ENCODE measurements at places on chromosomes 6 and 20.

GRCh38 chr6:26105842-26106241, 18.6 kb downstream of the HFE start:
- DNase-seq: no peak

DNA sequence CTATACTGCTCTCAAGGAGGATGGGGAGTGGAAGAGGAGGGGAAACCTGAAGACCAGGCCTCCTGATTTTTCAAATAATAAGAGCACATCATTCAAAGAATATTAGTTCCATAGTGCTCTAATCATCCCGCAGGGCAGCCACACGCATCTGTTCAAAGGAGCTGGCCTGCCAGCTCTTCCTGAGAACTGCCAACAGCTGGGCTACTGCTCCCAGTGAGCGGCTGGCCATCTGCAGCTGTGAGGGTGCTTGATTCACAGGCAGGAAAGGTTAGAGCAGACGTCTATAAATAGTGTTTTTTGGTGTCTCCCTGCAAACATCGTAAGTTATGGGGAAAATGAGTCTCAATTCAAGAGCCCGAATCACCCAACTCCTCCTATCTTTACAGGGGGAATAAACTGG, 17.3 kb downstream of the NSFL1C start:
- DNase-seq: no peak

DNA sequence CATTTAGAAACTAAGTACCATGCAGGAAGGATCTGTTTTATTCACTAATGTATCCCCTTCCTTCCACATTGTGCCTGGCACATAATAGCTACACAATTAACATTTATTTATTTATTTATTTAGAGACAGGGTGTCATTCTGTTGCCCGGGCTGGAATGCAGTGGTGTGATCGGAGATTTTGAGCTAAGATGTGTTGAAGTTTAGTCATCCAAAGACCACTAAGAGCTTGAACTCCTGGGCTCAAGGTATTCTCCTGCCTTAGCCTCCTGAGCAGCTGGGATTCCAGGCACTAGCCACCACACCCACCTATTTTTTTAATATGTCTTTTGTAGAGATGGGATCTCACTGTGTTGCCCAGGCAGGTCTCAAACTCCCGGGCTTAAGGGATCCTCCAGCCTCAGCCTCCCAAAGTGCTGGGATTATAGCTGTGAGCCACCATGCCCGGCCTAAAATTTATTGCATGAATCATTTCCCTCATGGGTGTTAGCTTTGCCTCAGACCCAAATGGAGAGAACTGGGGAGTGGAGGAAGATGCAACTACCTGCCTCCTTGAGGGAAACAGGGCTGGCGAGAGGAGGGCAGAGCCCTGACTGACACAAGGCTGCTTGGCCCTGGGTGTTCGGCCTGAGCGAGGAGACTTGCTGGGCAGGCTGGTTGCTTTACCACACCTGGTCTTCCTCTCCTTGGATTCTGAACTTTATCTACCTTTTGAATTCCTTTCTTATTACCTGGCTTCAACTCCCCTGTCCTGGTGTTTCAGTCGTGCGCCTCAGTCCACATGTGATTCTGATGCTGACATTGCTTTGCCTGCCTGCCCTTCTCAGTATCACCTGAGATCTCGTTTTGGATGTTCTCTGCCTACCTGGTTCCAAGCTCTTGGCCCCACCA, 1.7 kb upstream of the DYNLT1 start:
- no peak for DNase-seq

- DNase-seq: no peak
Observed at GRCh38 chr6:42766163-42766670, 15.6 kb upstream of the BICRAL start.

- DNase-seq: no peak
Observed at GRCh38 chr20:17870086-17870740, 98.4 kb downstream of the SNX5 start.

DNA sequence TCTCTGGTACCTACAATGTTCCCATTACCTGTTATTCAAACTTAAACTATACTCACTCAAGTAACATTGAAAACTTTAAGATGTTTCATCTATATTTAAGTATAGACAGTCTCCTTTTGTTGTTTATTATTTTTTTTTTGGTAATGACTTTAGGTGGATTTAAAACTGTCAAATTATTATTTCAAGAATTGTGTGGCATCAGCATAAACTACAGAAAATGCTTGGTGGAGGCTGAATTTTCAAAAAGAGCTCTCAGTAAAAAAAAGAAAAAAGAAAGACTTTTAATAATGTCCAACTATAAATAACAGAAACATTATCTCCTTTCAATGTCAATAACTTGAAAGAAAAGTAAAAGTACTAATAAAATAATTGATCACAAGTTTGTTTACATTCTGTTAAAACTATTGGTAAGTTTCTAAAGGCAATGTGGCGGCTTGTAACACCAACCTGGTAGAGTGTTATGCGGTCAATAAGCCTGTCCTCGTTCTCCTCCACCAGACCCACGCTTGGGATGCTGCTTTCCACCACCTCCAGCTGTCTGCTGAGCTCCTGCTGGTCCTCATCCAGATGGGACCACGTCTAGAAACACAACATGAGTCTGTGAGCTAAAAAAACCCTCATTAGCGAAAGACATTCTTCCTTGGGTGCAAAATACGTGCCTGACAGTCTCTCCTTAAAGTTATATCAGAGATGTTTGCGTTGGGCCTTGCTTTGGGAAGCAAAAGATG, 400.6 kb downstream of the SYNE1 start:
- no peak for DNase-seq

DNA sequence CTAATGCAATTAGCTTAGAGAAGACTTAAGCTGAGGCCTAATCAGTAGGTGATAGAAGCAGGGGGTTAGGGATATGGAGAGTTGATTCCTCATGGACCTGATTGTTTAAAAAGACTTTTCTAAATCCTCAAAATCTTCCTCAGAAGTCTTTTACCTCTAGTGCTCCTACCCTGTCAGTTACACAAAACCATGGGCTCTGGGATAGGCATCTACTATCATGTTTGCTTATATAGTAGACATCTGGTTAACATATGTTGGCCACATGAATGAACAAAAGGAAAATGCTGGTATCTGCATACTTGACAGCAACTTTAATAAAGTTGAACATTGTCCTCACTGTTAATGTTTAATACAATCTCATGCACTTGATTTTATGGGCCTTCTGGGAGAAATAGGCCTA, 61.5 kb upstream of the FKBP1C start:
- DNase-seq: no peak

GRCh38 chr6:17423026-17423425, 29.6 kb downstream of the CAP2 start:
- no peak for DNase-seq

DNA sequence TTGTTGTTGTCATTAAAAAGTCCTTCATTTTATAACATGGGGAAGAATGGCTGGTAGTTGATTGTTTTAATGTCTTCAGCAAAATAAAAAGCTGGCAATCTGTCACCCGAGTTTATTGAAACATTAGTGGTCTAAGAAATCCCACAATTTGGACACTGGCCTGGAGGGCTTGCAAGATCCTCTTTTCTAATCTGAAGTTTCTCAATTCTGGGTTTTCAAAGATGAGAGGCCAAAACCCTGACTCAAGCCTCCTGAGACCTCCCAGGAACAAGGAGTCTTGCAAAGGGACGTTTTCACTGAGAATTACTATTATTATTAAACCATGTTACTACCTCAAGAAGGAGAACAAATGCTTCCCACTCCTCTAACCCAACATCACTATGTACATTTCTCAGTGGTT, 19.5 kb downstream of the MAP1LC3A start:
- no peak for DNase-seq

DNA sequence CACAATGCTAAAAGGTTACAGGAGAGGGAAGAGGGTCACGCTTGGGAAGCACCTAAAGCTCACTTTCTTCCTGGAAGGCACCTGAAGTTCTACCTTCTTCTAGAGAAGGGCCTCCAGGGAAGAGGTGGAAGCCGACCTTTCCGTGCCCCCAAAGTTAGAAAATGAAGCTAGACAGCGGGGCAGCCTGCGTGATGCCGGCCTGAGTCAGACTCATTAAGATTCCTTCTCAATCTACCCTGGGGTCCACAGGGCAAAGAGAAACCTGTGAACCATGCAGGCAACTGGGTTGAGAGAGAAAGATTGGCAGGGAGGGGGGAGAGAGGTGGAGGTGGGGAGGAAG, 54.8 kb upstream of the CCDC167 start:
- DNase-seq: no peak

DNA sequence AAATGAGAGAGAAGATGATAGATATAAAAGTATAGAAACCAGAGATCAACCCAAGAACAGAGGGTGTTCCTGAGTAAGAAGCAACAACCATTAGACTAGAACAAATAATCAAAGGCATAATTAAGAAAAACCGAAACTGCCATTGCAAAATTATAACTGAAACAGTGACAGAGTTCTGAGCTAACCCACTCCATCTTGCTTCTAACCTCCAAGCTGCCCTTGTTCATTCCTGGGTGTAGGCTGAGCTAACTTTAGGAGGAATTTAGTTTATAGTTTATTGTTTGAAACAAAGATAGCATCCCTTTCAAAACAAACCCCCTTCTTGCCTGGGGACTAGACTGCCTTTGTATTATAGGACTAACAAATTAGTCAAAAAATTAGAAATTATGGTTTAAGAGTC, 56.1 kb upstream of the PRND start:
- DNase-seq: no peak

- no peak for DNase-seq
Observed at GRCh38 chr6:43990627-43991619, 136.3 kb downstream of the MRPL14 start.

GRCh38 chr6:113882336-113883022, 25.3 kb downstream of the MARCKS start:
- DNase-seq: no peak

- no peak for DNase-seq
Observed at GRCh38 chr20:36666181-36666740, 20.3 kb upstream of the SLA2 start.

DNA sequence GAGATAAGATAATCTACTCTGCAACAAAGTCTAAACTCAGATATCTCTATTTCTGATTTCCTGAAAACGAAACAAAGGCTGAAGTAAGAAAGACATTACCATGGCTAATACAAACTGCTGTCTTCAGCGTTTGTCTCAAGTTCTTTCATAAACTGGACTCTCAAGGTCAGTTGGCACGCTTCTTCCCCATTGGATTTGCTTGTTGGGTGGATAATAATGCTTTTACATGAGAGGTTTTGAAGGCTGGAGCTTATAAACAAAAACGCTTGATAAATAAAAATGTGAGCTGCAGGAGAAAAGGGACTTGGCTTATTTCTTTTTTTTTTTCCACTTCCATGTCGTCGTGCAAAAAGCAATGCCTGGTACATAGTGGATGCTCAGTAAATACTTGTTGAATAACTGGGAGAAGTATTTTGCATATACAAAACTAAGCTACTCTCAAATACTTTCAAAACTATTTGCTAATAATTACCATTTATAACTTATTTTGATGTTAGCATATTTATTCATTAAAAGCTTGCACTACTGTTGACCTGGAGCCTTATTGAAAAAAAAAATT, 65.7 kb upstream of the EEF1A1 start:
- DNase-seq: no peak

DNA sequence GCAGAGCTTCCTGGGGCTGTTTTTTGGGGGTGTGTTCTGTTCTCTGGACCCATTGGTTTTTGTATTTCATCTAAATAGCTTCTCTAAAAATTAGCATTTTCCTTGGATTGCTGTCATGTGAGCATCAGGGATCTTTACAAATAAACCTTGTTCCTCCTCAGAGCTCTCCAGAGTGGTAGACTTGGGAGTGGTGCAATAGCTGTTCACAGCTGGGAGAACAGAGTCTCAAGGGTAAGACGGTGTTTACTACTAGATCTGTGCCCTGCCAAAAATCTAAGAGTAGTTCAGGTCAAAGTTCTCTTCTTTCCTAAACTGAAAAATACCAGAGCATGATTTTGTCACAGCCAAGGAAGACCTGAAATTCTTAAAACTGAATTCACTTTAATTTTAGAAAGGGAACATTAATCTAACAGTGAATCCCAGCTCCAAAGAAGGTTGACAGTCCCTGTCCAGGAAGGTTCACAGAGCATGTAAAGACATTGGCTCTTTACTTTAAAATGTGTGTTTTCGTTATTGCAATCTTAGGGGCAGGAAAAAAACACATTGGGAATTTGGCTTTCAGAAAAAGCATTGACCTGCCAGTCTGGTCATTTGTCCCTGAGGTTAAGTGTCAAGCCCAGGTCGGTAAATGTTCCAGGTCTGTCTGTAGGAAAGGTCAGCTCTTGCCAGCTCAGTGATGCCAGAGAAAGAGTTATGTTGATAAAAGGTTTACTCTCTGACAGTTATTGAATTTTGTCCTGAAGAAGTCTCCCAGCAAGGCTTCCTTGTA, 43.3 kb downstream of the VAPB start:
- no peak for DNase-seq

DNA sequence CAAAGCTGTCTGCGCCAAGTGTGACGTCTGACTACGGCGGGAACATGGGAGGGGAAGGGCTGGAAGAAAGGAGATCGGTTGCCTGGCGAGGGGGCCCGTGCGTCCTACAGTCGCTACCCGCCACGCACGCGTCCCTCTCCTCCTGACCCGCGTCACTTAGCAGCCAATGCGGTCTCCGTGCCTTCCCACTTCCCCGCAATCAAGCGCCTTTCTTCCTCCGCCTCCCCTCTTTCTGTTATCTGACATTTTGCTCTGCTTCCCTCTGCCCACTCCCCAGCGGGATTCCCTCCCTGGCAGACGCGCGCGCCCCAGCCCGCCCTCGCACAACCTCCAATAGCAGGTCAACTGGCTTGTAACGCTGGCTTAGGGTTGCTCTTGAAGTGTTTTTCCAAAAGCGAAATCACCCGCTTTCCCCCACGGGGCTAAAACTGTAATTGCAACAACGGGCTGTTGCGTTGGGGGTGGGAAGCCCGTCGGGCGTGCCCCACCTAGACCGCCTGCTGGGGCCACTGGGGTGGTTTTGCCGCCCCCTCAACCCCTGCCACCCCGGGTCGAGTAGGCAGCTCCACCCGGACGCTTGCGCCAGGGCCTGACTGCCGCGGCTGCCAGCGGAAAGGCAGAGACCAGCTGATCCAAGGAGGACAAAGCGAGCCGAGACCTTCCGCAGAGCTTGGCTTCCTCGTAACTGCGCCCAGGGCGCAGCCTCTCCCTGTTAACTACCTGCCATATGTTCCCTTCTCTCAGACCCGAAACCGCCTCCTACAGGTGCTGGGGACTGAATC, 6.2 kb upstream of the SOX4 start:
- DNase-seq: peak; percentile 13

DNA sequence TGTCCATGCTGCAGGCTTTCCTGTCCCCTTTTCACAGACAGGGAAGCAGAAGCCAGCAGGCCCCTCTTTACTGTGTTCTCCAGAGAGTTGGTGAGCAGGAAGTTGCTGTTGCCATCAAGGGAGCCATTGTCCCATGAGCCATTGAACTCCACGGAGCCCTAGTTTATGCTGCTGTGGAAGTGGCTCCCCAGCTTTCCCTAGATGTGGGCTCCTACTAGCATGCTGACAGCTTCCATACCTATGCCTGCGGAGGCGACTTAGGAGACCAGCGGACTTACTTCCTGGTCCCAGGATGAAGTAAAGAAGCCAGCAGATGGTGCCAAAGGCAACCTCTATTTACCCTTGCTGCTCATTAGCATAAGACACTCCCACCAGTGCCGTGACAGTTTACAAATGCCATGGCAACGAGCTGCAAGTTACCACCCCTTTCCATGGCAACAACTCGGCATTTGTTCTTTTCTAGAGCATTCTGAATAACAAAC, 30.8 kb upstream of the FKBP1A start:
- DNase-seq: no peak

Measured in stimulated activated CD4-positive, alpha-beta T cell treated with anti-CD3 and anti-CD28 coated beads, Interleukin-12 subunit alpha, Interleukin-12 subunit beta, amount 100 ng/mL, for 4 hours (primary cell).